T follicular helper cell (primary cell): ENCODE measurements at places on chromosomes 2 and 18.

- DNase-seq: no peak
Observed at GRCh38 chr2:191376981-191377629, 131.9 kb downstream of the MYO1B start.

- DNase-seq: no peak
Observed at GRCh38 chr18:77012806-77013541, 119.6 kb downstream of the MBP start.

GRCh38 chr2:27729198-27729597 lies 42.3 kb upstream of the MRPL33 start:
- DNase-seq: no peak

GRCh38 chr2:127508631-127509034 lies 17.7 kb downstream of the IWS1 start:
- DNase-seq: no peak

GRCh38 chr18:46169464-46169941 lies 65.3 kb downstream of the HAUS1 start:
- no peak for DNase-seq

GRCh38 chr18:58988600-58988999 lies 123.9 kb downstream of the ZNF532 start:
- DNase-seq: no peak

DNA sequence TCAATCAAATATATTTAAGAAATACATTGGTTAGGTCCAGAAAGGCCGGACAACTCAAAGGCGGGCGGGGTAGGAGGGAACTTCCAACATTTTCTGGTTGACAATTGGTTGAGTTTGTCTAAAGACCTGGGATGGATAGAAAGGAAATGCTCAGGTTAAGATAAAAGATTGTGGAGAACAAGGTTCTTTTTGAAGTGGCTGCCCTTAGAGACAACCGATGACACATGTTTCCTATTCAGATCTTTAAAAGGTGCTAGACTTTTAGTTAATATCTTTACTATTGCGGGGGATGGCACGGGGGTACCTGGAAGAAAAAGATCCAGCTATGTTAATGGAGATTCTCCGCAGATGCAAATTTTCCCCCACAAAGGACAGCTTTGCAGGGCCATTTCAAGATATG lies 10.0 kb upstream of the AP1S3 start:
- no peak for DNase-seq

DNA sequence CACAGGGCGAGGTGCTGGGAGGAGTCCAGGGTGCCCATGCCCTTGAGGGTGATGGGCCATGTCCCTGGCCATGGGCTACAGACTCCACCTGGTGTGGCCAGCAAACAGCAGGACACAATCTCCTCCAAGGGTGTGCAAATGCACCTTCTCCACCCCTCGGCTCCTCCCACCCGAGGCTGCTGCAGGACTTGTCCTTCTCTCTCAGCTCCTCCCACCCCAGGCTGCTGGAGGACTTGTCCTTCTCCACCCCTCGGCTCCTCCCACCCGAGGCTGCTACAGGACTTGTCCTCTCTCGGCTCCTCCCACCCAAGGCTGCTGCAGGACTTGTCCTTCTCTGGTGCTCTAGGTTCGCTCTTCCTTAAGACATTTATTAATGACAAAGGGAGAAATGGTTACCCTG lies 57.3 kb upstream of the SNTG2 start:
- no peak for DNase-seq

- DNase-seq: no peak
Observed at GRCh38 chr2:171893196-171893823, 734 bp downstream of the SLC25A12 start.

- no peak for DNase-seq
Observed at GRCh38 chr2:45466053-45466452, 145.0 kb downstream of the SRBD1 start.

DNA sequence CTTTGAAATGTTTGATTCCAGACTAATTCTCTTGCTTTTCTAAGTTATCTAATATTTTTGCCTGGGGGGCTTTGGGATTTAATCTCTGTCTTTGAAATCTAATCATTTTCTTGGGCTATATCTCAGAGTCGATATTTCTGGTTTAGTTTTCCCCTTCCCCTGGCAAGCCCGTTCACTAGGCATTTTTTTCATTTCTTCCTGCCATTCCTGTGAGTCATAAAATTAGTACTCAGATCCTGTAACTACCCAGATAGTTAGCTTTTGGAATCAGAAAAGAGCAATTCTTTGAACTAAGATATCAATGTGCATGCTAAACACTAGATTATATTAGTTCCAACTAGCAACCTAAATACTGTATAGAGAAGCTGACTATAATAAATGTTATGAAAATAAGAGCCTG lies 29.4 kb upstream of the RNF149 start:
- DNase-seq: no peak

- DNase-seq: no peak
Observed at GRCh38 chr2:196113061-196113974, 44.7 kb upstream of the DNAH7 start.

DNA sequence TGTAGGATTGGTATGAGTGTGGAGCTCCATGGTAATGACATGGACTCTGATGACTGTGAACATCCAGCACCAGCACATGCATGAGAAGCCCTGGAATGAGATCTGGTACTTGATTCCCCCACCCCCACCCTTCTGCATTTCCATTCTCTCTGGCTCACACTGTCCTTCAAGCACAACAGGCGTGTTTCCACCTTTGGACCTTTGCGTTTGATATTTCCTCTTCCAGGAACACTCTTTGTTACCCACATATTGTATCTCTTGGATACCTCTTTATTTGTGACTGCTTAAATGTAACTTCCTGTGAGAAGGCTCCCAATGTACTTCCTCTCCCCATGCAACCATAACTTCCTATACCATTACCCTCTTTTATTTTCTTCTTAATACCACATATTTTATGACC lies 263.8 kb downstream of the HNMT start:
- DNase-seq: no peak

DNA sequence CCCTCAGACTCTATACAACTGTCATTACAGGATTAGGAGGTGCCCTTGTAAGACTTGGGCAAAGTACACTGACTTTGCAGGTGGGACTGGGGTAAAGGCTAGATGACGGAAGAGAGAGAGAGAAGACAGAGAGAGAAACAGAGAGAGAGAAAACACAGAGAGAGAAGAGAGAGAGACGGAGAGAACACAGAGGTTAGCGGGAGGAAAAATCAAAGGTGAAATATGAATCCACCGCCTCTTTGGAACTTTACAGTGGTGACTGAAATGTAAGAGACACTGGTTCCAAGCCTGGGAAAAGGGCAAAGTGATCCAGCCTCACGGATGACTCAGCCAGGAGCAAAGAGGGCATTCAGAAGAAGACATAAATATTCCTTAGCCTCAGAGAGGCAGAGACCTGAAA lies 25.1 kb upstream of the CAB39 start:
- DNase-seq: no peak

DNA sequence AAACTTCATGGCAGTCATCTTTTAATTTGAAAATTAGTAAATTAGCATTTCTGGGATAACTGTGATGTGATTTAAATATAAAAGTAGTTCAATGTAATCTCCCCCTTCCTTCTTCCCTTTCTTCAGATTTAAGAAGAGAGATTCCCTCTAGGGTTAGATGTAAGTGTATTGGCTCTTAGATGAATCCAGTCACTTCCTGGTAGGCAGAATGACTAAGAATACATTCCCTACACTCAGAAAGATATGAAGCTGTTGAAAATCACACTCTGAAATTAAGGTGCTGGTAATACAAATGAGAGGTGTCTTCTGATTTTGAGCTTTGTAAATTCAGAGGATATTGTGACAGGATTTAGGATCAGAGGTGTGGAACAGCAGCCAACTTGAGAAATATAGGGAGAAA lies 71.6 kb downstream of the TDRD15 start:
- DNase-seq: no peak

GRCh38 chr2:48787580-48787979 lies 32.1 kb upstream of the LHCGR start:
- no peak for DNase-seq

GRCh38 chr2:145267451-145267850 lies 747.5 kb upstream of the ZEB2 start:
- DNase-seq: no peak

GRCh38 chr2:219630770-219631405 lies 3.5 kb downstream of the SLC4A3 start:
- DNase-seq: no peak

DNA sequence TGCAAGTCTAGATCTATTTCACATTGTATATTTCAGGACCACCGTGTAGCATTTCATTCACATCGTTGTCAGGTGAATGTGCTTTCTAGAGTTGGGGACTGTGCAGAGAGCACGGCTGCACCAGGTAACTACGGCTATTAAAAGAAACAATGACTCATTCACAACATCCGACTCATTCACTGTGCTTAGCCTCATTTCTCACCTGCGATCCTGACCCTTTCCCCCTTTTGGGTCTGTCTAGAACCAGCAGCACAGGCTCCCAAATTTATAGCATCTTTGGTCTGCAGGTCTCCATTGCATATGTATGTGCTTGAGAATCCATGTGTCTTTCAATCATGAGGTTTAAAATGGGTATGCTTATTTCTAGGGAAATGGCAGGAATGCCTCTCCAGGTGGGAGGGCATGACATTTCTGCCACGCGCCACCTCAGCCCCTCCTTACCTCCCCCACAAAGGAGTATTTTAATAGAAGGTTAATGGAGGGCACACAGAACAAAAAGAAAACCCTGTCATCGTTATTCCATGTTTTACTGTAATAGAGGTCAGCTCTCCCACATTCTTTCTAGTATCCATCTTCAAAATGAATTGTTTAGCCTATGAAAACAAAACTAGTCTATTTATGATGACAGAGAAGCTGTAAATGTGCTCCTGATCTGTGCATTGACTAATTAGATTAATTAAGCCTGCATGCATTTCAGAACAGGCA lies 246.7 kb upstream of the EPHA4 start:
- DNase-seq: no peak

DNA sequence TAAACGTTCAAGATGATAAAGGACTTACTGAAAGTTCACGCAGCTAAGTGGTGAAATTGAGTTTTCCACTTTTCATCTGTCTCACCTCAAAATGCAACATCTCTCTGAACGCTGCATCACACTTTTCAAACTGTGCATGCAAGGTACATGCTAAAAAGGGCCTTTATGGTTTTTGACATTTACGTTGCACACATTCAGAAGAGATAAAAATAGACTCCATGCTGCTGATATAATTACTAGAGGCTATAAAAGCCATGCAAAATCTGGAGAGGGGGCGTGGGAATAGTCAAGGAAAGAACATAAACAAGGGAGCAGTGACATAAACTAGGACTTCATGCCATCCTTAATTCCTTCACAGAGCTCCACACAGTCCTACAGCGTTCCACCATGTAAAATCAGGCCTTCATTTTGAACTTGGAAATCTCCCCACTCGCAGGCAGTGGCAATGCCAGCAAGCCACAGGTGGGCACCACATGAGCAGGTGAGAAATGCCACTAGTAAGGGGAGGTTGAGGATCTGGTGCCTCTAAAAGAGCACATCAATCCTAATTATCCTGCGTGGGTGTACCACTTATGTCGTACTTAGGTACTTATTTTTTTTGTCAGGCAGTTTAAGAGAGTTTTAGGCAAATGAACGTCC lies 71.4 kb downstream of the ZEB2 start:
- no peak for DNase-seq

DNA sequence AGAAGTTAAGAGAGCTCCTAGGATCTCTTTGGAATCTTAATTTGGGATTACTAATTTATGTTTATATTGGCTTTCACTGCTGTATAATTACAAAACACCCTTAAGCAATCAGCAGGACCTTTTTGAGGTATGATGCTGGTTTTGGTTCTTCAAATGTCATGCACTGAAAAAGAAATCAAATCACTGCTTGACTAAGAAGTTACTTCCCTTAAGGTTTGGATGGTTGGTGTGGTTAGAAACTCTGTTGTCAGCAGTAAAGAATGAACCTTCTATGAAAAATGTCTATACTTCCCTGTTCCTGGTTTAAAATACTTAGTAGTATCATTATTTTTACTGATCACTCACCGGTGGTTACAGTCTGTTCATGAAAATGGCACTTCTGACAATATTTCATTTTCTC lies 5.5 kb downstream of the COLEC12 start:
- DNase-seq: no peak

- no peak for DNase-seq
Observed at GRCh38 chr2:227908266-227909054, 37.0 kb downstream of the DAW1 start.

DNA sequence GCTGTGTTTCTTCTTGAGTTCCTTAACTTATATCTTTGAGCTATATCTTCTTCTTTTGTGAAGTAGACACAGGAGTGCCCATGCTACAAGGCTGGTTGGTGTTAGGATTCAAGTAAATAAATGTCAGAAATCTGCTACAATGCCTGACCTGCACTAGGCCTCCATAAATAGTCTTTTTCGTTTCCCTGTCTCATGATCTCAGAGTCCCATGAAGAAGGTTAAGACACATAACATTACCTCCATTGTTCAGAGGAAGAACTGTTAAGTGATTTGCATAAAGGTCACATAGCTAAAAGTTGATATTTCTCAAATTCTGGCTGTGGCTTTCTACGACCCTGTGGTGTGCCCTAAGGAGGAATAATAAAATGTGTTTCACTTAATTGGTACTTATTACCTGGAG lies 228.4 kb downstream of the KCNS3 start:
- DNase-seq: no peak

- DNase-seq: no peak
Observed at GRCh38 chr2:144522897-144523595, 3.1 kb upstream of the ZEB2 start.

DNA sequence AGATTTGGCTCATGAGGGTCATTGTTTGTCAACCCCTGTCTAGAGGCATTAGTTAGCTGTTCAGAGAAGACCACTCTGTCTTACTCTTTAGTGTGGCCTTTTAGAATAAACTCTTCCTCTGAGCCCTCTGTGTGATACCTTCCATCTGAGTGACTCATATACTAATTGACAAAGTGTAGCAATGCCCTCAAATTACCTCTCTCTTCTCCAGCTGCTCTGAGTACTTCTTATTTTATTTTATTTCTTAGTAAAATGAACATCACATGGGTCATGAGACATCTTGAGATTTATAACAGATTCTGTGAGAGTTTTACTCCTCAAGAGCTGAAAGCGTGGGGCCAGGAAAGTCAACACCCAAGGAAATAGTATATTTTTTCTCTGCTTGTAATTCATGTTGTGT lies 67.4 kb downstream of the KCTD18 start:
- DNase-seq: no peak

DNA sequence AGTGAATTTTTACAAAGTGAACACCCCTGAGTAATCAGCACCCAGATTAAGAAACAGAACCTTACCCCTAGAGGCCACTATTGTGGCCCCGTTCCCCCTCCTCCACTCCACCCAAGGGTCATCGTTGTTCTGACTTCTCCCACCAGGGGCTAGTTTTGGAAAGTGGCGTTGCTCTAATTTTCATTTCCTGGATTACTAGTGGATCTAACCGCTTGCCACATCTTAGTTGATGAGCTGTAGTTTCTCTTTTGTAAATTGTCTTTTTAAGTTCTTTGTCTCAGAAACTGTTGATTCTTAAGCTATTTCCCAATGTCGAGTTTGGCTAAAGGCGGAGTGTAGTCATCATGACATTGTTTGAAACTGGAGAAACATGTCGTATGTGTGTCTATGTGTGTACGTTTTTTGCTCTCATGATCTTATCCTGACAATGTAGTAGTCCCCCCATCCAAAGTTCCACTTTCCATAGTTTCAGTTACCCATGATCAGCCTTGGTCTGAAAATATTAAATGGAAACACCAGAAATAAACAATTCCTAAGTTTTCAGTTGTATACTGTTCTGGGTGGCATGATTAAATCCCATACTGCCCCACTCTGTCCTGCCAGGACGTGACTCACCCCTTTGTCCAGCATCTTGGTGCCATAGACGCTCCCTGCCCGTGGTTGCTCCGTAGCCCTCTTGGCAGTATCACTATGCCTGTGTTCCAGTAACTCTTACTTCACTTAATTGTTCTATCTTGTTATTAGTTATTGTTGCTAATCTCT lies 71.0 kb upstream of the SP3 start:
- DNase-seq: no peak

- no peak for DNase-seq
Observed at GRCh38 chr2:195663007-195663406, 6.0 kb downstream of the SLC39A10 start.
